Stimulated activated CD8-positive, alpha-beta memory T cell treated with anti-CD3 and anti-CD28 coated beads, Interleukin-7, amount 100 ng/mL, for 1 hour (primary cell): ENCODE measurements at places on chromosomes 1 and 21.
A peak's percentile ranks its signal among the peaks of the same experiment; 100 is the strongest.

DNA sequence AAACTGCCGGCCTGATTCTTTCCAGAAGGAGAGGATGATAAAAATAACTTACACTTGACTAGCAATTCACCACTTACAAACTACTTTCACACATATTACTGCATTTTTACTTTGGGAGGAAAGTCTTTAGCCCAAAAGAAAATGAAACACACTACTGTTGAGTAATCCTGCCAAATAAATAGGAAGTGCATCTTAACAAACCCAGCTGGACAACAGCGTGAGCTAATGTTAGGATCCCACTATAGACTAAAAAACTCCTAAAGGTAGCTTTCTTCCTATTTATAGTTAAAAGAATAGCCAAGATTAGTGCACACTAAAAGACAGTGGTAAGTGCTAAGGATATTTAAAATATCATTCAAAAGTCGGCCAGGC is 83.8 kb downstream of the HSF2BP start:
- no peak for DNase-seq

- no peak for DNase-seq
Observed at GRCh38 chr1:228999446-229000170, 264.3 kb downstream of the RHOU start.

- no peak for DNase-seq
Observed at GRCh38 chr1:73106931-73107330, 824.6 kb upstream of the NEGR1 start.

- peak; percentile 4 for DNase-seq
Observed at GRCh38 chr1:67429528-67430357, 459 bp downstream of the SERBP1 start.

DNA sequence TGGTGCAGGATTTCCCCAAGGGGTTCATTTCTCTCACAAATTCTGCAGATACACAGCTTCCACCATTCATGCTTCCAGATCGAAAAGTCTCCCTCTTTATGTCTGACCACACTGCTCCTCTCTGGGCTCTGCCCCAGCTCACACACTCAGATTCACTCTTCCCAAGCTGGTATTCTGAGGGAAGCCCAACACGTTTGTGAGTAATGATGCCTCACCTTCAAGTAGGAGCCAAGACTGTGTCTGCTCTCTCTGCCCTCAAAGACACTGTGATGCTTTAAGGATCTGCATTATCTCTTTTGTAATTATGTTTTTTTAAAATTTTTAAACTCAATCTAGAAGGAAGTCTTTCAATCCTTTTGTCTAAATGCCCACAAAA is 19.8 kb downstream of the PRAMEF11 start:
- no peak for DNase-seq

DNA sequence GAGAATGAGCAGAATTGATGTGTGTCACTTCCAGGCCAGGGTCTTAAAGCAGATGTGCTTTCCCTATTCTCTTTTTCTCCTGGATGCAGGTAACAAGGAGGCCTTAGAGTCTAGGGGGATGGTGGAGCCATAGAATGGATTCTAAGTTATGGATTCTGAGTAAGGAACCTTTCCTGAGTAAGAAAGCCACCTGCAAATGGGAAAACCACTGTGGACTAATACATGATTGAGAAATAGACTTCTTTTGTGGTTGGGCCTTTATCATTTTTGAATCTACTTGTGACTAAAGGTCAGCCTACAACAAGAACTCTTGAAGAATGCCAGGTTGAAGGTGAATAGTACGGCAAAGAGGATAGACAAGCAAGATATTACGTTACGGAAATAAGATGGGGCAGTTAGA is 116.1 kb downstream of the CDC7 start:
- DNase-seq, result no peak

- DNase-seq, result no peak
Observed at GRCh38 chr1:3573500-3573899, 37.8 kb downstream of the MEGF6 start.

- no peak for DNase-seq
Observed at GRCh38 chr1:65141394-65141793, 6.6 kb upstream of the AK4 start.

DNA sequence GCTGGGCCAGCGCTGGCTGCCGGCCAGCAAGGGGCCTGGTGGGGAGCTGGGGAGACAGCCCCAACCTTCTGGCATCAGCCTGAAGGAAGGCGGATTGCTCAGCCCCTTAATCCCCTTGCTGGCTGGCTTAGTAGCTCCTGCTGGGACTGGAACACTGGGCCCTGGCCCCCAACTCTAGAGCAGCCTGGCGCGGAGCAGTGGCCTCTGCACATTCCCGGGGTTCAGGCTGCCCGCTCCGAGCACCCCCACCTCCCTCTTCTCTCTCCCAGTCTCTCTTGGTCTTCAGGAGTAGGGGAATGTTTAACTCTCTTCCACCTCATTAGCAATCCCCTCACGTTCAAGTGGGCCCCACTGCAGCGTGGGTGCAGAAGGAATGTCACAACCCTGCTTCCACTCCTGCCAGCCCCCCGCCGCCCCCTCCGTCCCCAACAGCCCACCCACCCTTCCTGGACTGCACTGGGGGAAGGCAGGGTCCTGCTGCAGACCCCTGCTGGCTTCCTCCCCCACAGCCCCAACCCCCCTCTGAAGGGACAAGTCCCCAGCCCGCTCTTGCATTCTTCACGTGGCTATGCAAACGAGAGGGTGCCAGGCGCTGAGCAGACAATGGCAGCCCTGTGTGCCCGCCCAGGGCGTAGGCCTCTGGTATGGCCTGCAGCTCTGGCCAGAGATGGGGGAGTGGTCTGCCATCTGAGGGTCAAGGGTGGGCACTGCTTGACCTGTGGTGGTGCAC is 980 bp upstream of the CLDN19 start:
- DNase-seq, result no peak

DNA sequence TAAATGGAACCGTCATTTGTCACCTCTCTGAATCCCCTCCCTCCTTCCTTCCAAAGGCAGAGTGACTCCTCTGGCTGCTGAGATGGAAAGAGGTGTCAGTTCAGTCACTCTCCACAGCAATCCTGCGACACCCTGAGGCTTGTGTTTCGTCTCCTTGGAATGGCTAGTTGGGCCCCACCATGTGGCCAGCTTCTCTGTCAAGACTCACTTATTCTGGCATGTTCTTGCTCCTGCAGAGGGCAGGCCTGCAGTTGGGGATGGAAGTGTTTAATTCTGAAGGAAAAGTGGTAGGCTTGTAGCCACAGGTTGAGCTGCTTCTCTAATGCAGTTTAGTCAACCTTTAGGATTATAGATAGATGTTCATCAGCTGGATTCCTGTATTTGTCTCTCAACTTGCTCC is 149.6 kb downstream of the LMO4 start:
- DNase-seq, result no peak

- no peak for DNase-seq
Observed at GRCh38 chr1:119715542-119715941, 3.8 kb downstream of the PHGDH start.

- no peak for DNase-seq
Observed at GRCh38 chr1:212212906-212213305, 72.3 kb upstream of the PPP2R5A start.

- DNase-seq, result no peak
Observed at GRCh38 chr1:21496886-21497285, 12.3 kb upstream of the ALPL start.

DNA sequence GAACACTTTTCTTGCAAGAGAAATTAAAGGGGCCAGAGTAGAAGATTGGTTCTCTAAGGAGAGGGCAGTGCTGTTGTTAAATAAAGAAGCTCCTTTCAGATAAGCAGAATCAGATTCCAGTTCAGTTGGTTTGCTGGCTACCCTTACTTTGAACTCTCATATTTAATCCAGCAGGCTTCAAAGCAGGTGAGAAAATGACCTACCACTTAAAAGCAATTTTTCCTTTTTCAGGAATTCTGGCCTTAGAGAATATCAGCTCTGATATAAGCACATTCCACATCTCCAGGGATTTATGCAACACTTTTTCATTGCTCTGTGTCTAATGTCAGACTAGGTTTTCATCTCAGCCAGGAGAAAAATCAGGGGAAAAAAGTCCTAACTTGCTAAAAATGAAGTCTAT is 28.7 kb downstream of the WNT2B start:
- DNase-seq, result no peak

DNA sequence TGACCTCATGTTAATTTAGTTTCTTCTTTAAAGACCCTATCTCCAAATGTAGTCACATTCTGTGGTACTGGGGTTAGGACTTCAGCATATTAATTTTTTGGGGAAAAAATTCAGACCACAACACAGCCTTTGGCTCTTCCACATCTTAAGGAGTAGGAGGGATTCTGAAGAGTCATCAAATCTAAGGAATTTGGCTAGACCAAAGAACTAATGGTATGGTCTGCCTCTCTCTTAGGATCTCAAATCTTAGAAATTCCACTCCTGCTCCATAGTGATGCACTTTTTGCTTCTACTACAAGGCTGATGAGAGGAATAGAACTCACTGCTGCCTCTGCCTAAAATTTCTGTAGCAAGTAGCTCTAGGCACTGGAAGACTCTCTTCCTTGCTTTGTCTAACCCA is 80.5 kb downstream of the NGF start:
- DNase-seq, result no peak

- no peak for DNase-seq
Observed at GRCh38 chr1:2157856-2158255, 36.7 kb downstream of the FAAP20 start.

GRCh38 chr21:37145635-37146111 is 72.6 kb downstream of the TTC3 start:
- no peak for DNase-seq

GRCh38 chr21:33265664-33266049 is 510 bp upstream of the IL10RB start:
- DNase-seq, result no peak

GRCh38 chr1:220281159-220281574 is 8.9 kb upstream of the RAB3GAP2 start:
- no peak for DNase-seq
